Activated CD4-positive, alpha-beta T cell treated with anti-CD3 and anti-CD28 coated beads for 1 hour (primary cell): ENCODE measurements at places on chromosomes 4 and X.

GRCh38 chr4:176453079-176453478 lies 133.3 kb downstream of the SPCS3 start:
- DNase-seq = no peak

GRCh38 chrX:71292669-71293365 lies 8.7 kb upstream of the ITGB1BP2 start:
- no peak for DNase-seq

DNA sequence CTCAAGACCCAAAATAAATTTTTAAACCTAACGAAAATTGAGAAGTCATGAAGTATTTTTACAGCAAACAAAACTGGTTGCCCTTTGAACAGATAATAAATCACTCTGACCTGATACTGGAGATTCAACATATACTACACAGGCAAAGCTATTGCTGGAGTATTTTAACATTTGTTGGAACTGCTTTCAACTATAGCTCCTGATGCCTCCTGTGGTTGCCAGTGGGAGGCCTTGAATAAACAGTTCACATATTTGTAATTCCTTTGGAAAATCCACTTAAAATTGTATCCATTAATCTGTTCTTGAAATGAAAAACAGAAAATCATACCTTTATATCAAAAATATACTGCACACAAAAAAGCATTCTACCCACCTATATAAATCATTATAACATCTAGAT lies 605.1 kb downstream of the KCTD8 start:
- no peak for DNase-seq

DNA sequence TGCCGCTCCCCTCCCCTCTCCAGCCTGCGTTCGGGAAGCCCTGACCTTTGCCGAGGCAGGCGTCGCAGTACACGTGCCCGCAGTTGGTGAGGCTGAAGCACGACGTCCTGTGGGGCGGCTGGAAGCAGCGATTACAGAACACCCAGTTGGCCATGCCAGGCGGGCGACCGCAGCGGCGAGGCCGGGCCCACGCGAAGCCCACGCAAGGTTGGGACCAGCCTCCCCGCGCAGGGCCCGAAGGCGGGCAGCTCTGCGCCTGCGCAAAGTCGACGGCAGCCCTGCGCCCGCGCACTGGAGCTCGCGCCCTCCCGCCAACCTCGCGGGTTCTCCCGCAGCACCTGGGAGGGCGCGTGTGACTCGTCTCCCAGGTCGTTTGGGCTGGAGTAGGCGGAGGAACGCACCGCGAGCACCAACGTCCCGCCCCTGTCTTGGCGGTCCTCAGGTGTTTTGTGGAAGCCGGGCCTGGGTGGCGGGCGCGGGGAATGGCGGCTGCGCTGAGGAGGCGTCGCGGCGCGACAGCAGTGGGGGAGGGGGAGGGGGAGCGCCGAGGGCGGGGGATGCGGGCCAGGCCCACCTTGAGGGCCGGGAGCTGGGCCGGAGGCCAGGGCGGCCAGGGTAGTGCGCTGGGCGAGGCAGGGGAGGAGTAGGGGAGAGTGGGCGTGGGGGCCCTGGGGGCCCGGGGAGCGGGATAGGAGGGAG lies at the start of gene RNF212:
Gene RNF212 (minus strand): TSS at position 254 of the 699 bp plus-strand sequence. CDS start 100 bp downstream, at position 154.
- peak; percentile 35 for DNase-seq

GRCh38 chr4:41257906-41258305 lies 1.2 kb downstream of the UCHL1 start:
- no peak for DNase-seq
